ENCODE measurements at places on chromosomes 3 and 15. TPM values are rescaled to one million over a fixed set of nuclear protein-coding genes. Genes with fewer than 3 reads are reported as not detected.

The ARNT2 gene
- 0.11 TPM for total RNA-seq

The FBXW12 gene
- total RNA-seq = not detected

The TMCO5A gene
- not detected for total RNA-seq

The RPS17 gene
- total RNA-seq = 2,610 TPM

The TLR9 gene
- 0.16 TPM for total RNA-seq

The RHOV gene
- total RNA-seq = 0.40 TPM

The LMAN1L gene
- not detected for total RNA-seq

The SLC28A1 gene
- total RNA-seq = not detected

The NR2E3 gene
- total RNA-seq = not detected

The CPN2 gene
- total RNA-seq = not detected

The FEZF2 gene
- not detected for total RNA-seq

The CCR5 gene
- 2.6 TPM for total RNA-seq

The GMNC gene
- total RNA-seq = not detected

The ALDH1A2 gene
- not detected for total RNA-seq

The TP63 gene
- 0.31 TPM for total RNA-seq

The FANCD2OS gene
- total RNA-seq = not detected

The HEMK1 gene
- total RNA-seq = 51.8 TPM

The SH3BP5 gene
- total RNA-seq = 14.2 TPM

The STAB1 gene
- total RNA-seq = 7.6 TPM

The P4HTM gene
- total RNA-seq = 33.0 TPM

The CPLX3 gene
- total RNA-seq = not detected

The SCAANT1 gene
- not detected for total RNA-seq

The CYP1A2 gene
- not detected for total RNA-seq

The ZBTB20 gene
- total RNA-seq = 6.5 TPM

The MGA gene
- 40.1 TPM for total RNA-seq

All from CD8-positive, alpha-beta memory T cell (primary cell).